ENCODE measurements at places on chromosomes 3 and 15.
A peak's percentile ranks its signal among the peaks of the same experiment; 100 is the strongest.

DNA sequence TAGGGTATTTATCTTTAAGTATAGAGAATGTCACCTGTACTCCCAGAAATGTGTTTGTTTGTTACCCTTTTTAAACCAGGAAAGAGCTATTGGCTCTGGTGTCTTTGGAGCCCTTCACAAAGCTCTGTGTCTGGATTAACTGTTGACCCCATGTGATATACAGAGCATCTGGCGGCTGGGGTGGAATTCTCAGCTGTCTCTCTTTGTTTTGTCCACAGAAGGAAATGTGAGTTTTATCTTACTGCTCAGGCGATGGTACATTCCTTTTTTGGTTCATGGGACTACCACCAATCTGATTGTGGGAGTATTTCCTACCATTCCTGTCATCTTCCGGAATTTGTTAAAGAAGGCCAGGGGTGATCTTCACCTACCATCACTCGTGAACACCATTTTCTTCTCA is 120.3 kb downstream of the AKAP13 start:
- DNase-seq: no peak

- peak; percentile 34 for DNase-seq
These were observed 23.5 kb downstream of the MYH15 start for GRCh38 chr3:108486941-108487340.

GRCh38 chr3:141229132-141229531 is 2.5 kb upstream of the PXYLP1 start:
- DNase-seq: no peak

- DNase-seq: no peak
These were observed 18.3 kb upstream of the USF3 start for GRCh38 chr3:113714702-113715101.

DNA sequence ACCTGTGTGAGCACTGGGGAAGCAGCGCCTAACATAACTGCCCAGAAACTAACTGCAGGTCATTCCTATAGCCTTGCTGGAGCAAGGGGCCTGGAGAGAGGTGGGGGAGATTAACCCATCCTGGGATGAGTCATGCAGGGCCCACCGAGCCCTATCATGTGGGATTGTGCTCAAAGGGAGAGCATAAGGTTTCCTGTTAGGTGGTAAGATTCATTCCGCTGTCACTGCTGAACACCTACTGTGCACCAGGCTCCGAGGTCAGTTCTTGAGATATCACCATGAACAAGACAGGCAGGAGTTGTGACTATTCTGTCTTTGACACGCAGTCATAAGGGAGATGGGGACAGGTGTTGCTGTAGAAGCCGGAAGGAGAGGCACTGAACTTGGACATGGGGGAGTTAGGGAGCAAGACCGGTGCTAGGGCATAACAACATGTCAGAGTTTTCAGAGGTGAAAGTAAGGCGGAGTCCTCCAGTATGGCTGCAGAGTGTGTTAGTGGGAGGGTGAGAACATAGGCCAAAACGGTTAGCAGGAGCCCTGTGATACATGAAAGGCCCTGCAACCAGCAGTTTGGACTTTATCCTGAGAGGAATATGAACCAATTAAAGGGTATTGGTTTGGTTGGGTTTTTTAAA is 2.4 kb downstream of the SLC25A38 start:
- no peak for DNase-seq

DNA sequence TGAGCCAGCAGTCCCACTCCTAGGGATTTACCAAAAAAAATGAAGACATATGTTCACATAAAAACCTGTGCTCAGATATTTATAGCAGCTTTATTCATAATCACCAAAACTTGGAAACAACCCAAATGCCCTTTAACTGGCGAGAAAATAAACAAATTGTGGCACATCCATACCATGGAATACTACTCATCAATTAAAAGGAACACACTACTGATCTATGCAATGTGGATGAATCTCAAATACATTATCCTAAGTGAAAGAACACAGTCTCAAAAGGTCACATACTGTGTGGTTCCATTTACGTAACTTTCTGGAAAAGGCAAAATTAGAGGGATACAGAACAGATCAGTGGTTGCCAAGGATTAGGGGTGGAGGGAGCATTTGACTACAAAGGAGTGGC is 394.5 kb downstream of the SHQ1 start:
- DNase-seq: no peak

DNA sequence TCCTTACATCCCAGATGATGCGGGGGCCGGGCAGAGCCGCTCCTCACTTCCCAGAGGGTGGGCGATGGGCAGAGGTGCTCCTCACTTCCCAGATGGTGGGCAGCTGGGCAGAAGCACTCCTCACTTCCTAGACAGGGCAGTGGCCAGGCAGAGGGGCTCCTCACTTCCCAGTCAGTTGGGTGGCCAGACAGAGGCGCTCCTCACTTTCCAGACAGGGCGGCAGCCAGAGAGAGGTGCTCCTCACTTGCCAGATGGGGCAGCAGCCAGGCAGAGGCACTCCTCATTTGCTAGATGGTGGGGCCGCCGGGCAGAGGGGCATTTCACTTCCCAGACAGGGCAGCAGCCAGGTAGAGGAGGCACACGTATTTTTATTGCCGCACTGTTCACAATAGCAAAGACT is 622.0 kb upstream of the KCNMB2 start:
- no peak for DNase-seq

Measured in RWPE1 (cell line).